ENCODE measurements at places on chromosomes 3 and 15.

DNA sequence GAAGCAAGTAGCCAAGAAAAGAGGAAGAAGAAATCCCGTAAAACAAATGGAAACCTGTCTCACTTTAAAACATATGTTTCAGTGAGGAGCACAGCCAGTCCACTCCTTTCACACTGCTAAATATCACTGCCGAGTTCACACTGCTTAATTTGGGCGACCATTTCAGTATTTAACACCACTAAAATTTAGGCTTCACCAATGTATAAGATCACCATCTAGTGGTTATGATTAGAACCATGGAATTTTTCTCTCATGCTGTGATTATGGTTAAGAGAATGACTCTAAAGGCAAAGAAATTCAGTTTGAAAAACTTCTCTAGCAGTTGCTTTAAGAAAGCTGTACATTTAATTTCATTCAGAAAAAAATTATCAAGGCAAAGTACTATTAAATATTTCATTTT, 16.6 kb downstream of the SLC4A7 start:
- no peak for DNase-seq

DNA sequence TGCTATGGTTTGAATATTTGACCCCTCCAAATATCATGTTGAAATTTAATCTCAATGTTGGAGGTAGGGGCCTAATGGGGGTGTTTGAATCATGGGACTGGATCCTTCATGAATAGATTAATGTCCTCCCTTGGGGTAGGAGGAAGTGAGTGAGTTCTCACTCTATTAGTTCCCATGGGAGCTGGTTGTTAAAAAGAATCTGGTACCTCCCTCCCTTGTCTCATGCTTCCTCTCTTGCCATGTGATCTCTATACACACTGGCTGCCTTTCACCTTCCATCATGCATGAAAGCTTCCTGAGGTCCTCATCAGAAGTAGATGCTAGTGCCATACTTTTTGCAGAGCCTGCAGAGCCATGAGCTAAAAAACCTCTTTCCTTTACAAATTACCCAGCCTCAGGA, 177.7 kb upstream of the MCTP2 start:
- no peak for DNase-seq

GRCh38 chr15:42119446-42119760, 25.0 kb upstream of the PLA2G4D start:
- DNase-seq = peak; percentile 35

DNA sequence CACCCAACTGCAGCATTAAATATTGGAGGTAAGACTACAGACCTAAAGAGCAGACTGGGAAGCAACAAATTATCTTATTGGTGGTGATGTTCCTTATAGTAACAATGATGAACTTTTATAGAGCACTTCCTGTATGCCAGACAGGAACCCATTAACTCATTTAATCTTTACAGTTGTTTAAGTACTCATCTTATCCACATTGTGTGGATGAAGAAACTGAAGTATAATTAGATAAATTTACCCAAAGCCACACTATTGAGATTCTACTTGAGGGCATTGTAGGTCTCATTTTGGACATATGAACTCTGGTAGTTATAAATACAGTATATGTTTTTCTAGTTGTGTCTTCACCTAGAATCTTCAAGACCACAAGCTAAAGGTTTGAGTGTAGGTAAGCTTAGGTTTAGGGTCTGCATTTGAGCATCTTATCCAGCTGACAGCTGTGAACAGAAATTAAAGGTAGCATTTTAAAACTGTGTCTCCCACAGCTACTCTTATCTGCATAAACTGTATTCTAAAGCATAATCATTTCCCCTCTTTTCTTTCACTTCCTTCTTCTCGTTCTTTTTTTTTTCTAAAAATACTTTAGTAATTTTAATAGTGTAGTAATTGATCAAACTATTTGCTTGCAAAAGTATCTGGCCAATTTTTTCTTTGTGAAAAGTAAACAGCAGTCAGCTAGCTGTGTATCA, 138.2 kb downstream of the UBE2E2 start:
- DNase-seq = no peak
